Fibroblast of skin of right quadriceps (primary cell): ENCODE measurements at places on chromosomes 3 and 15.

DNA sequence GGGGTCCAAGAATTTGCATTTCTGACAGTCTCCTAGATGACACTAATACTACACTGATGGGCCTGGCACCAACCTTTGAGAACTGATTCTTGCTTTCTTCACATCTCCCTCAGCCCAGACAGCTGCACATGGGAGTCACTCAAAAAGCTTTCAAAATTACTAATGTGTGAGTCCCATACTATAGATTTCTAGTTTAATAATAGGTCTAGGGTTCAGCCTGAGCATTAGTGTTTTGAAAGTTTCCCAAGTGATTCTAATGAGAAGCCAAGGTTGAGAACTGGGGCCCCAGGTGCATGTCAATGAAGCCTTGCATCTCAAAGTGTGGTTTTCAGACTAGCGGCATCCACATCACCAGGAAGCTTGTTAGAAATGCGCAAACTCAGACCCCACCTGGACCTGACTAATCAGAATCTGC lies 159.9 kb upstream of the CMC1 start:
- DNase-seq = no peak

DNA sequence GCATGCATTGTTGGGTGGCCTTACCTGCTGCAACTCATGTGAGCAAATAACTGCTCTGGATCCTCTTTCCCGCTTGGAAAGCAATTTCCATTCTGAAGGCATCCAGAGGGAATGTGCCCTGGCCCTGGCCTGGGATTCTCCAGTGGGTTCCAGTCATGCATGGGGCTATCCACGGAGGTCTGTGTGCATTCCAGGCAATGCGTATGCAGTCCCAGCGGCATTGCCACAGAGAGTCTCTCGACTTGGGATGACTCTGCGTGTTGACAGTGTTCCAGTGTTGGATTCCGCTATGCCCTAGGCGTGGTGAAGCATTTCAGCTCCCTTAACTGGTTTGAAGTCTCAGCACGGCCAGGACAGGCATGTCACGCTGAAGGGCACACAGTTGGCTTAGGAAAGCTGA lies 113.9 kb downstream of the SNRPN start:
- no peak for DNase-seq

DNA sequence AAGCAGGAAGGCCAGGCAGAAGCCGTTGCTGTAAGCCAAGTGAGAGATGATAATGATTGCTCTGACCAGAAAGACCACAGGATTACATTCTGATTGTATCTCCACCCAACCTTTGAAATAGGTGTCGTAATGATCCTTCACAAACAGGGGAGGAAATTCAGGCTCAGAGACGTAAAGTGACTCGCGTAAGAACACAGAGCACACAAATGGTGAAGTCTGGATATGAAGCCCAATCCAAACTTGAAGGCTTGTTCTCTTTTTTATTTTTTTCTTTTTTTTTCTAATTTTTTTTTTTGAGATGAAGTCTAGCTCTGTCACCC lies 25.3 kb upstream of the PIAS1 start:
- no peak for DNase-seq

GRCh38 chr3:197742787-197743186 lies 6.1 kb upstream of the RUBCN start:
- no peak for DNase-seq

GRCh38 chr3:72887343-72887704 lies 522 bp upstream of the GXYLT2 start:
- no peak for DNase-seq

- no peak for DNase-seq
These were observed 514.6 kb downstream of the NLGN1 start for GRCh38 chr3:173912126-173912525.
